A172 (cell line): ENCODE measurements at places on chromosomes 3 and 15. TPM values are rescaled to one million over a fixed set of nuclear protein-coding genes. Genes with fewer than 3 reads are reported as not detected.

DNA sequence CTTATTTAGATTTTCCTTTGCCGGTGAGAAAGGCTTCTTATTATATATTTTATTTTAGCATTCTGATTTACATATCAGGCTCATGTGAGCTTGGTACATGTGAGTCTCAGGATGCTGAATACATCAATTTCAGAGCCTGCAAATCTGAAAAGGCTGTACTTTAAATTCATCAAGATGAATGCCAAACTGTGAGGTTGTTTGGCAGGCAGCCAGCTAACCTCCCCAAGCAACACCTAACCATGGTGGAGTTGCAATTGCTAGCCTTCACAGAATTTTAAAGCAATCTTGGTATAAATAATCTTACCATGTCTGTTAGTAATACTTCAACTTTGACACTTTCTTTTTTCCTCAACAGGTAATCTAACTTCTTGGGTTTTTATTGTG lies 252.5 kb downstream of the CDIN1 start:
- peak; percentile 27 for DNase-seq

GRCh38 chr3:155741101-155741500 lies 3.8 kb downstream of the PLCH1 start:
- no peak for DNase-seq

The KLHL40 gene
- not detected in 2 replicates for total RNA-seq

DNA sequence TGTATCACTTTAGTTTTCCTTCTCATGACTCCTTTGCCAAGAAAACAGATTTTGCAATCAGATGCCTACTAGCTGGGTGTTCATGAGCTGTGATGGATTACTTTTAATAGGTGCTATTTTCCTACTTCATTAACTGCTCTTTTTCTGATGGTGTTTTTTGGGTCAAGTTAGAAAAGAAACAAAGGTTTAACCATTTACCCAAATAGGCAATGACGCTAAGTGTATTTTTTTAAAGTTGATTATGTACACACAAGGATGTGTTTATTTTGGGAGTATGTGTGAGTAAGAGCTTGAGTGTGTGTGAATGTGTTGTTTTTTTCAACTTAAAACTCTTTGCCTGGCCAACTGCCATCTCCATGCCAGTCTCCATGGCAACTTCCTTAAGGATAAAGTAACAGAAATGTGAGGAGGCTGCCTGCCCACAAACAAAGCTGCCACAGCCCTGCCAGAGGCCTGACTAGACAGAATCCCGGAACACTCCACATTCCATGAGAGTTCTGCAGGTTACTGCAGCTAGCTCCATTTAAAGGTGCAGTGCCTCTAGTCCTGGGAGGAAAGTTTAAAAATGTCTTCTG lies 215.6 kb upstream of the RBMS3 start:
- peak; percentile 95 for DNase-seq

GRCh38 chr3:18027161-18027939 lies 284.9 kb upstream of the TBC1D5 start:
- DNase-seq: no peak

DNA sequence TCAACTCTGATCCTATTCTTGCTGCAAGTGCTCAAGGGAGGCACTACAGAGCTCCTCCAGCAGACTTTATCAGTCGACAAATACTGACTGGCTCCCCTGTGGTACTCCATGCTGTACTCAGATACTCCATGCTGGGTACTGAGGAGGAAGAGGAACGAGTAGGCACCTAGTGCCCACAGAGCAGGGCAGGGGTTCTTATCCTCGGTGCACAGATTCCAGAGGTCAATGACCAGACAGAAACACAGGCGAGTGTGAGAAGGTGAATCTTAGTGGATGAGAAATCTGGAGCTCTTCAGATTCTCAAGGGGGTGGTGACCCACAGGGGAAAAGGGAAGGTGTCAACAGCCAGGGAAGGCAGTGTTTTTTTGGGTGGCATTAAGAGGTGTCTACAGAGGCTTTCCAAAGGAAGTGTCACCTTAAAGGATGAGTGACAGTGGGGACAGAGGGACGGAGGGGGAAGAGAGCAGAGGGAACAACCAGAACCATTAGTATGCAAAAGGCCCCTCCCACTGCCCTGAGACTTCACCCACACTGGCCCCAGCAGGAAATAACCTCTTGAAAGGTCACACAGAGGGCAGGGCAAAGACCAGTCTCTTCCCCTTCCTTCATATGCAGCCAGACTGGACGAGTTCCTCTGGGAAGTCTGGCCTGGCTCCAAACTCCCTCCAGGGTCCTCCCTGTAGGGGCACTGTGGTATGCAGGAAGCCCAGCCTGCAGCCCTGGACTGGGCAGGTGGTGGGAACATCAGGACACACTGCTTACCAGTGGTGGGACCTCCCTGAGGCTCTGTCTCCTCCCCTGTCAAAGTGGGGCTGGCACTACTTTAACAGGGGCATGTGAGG lies 27.5 kb downstream of the CCDC12 start:
- DNase-seq: peak; percentile 50

DNA sequence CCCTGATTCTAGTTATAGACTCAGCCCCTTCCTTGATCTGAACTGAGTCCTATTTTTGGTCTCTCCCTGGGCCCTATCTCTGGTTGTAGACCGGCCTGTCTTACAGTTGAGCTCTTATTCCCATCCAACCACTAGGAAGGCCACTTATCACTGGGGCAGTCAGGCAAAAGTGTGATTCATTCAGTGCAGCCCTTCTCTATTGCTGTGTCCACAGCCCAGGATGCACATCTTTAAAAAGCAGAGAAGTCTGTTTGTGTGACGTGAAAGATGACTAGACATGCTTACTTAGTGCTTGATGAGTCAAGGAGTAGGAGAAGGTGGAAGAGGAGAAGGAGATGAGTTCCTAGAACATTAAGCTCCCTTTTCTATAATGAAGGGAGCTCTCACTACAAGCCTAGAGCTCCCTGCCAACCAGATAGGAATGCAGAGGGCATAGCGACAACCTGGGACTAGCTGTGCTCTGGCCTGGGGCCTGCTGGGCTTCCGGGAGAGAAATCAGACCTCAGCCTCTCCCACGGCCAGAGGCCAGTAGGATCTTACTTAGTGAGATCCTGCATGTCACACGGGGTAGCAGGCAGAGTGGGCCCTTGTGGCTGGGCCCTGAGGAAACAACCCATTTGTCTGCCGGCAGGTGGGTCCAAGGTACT lies 25.7 kb downstream of the INSYN1 start:
- peak; percentile 66 for DNase-seq

- no peak for DNase-seq
These were observed 86.9 kb upstream of the UBE3A start for GRCh38 chr15:25525741-25526140.

DNA sequence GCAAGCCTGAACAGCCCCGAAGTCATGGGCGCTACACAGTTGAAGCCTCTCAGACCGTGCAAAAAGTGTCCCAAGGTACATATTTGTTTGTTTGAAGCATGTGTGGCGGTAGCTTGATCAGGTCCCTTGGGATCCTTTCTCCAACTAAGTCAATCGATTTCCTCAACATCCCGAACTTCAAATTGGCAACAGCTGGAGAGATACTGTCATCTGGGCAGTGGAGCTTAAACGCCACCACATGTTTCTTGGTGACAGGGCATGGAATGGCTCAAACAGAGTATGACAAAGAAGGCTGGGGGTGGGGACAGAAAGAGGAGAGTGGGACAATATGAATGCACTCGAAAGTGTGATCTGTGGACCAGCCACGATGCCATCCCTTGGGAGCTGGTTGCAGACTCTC lies 84.9 kb upstream of the PSMD6 start:
- no peak for DNase-seq

The TLR9 gene
- not detected in 2 replicates for total RNA-seq

- no peak for DNase-seq
These were observed 7.6 kb upstream of the GATA2 start for GRCh38 chr3:128500556-128500955.

GRCh38 chr3:50585919-50586762 lies 16.8 kb downstream of the HEMK1 start:
- DNase-seq: no peak

The SAMMSON gene
- 0.12 and 0.84 TPM in 2 replicates for total RNA-seq

GRCh38 chr3:126753191-126754160 lies 49.4 kb downstream of the CHCHD6 start:
- peak; percentile 67 for DNase-seq

The CHL1 gene
- total RNA-seq: not detected in 2 replicates

DNA sequence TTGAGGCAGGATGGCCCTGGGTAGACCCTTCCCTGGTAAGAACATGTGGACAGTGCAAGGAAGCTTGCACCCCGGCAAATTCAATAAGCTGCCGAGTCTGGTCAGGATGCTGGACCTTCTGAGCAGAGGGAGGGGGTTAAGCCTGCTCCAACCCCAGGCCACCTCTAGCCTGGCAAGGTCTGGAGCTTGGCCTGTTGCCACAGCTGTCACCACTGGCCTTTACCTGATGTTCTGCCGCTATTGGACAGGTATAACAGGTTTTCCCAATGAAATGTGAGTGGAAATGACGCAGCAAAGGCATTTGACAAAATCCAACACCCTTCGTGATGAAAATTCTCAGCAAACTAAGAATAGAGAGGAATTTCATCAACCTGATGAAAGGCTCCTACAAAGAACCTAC lies 699 bp upstream of the MESP1 start:
- DNase-seq: no peak

The CFAP100 gene
- not detected in 2 replicates for total RNA-seq

The FGF7 gene
- not detected in 2 replicates for total RNA-seq

- DNase-seq: no peak
These were observed 220.8 kb downstream of the RPLP1 start for GRCh38 chr15:69673291-69673881.

- DNase-seq: no peak
These were observed 132.9 kb downstream of the KCNMB2 start for GRCh38 chr3:178669022-178669601.

DNA sequence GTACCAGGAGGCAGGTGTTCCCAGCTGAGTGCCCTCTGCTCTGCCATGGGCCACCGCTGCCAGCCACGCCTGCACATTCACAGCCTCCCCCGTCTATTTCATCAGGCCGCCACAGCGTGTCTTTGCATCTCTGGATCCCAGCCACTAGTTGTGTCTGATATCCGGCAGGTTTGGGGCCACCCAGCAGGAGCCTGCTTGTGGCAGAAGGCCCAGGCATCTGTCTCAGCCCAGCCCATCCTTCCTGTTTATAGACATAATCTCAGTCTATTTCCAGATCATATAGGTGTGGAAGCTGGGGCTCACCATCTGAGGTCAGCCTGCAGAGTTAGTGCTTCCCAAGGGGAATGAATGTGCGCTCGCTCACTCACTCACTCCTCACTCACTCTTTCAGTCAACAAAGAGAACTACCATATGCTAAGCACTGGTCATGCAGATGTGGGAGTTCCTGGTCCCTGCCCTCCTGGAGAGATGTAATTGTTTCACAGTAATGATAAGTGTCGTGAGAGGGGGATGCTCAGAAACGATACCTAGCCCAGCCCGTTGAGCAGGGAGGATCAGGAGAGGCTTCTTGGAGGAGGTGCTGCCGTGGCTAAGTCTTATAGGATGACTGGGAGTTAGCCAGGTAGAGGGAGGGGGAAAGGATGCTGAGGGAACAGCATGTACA lies 60.6 kb downstream of the FGD5 start:
- peak; percentile 76 for DNase-seq

DNA sequence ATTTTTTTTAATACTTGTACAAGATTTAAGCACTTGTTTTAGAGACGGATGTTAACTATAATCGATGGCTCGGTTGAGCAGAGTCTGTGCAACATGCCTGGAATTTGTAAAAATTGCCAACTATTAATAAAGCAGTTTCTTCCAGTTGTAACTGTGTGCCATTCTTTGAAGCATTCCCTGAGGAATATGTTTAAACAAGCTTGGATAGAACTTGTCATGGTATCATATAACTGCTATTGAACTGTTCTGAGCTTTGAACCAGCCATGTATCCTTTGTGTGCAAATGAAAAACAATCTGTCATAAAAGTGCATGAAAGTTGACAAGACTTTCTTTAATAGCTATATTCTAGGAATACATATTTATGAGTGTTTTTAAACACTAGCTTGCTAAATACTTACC lies 45.8 kb upstream of the UBE2E2 start:
- DNase-seq: no peak

DNA sequence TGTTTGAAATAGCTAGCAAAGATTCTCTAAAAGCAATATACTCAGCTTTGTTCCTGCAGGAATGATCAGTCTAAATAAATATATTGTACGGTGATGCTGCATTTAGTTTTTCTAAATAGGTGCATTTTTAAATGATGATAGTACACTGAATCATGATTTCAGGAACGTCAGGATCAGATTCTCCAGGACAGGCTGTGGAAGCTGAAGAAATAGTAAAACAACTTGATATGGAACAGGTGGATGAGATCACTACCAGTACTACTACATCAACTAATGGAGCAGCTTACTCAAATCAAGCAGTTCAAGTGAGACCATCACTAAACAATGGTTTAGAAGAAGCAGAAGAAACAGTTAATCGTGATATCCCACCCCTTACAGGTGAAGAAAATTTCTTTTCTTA lies 46.3 kb upstream of the EIF3J start:
- DNase-seq: no peak

The SPATA12 gene
- total RNA-seq: 0.47 and 1.9 TPM in 2 replicates

DNA sequence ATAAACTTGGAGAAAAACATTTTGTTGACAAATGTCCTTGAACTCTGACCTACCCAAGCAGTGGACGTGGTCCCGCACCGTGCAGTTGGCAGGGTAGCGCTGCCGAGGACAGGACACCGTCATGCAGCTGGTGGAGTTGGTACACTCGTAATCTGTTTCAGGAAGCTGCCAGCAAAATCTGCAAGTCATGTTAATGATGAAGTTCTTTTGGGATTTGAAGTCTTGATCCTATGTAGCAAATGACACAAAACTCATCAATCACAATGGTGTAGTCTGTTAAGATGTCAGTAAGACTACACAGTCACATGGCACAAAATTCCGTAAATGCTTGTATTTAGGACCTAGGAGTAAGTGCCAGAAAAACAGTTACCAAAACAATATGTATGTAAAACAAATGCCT lies 5.5 kb downstream of the TM2D3 start:
- DNase-seq: no peak

The MME gene
- 77.8 and 134 TPM in 2 replicates for total RNA-seq

GRCh38 chr15:74497584-74497983 lies 36.6 kb upstream of the UBL7 start:
- DNase-seq: peak; percentile 66

DNA sequence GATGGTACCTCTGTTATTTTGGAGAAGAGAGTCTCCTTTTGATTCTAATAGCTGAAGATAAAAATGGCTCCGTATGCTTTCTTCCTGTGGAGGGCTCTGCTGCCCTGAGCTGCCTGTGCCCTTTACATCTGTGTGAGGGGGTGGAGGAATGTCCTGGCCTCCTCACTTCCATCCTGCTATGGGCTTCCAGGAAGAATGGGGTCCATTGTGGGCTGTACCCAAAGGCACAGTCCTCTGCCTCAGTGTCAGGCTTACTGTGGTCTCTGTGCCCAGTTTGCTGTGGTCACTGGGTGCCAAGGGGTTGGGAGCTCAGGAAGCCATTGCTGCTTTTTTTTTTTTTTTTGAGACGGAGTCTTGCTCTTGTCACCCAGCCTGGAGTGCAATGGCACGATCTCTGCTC lies 14.4 kb downstream of the DAG1 start:
- no peak for DNase-seq

The TMC3 gene
- not detected in 2 replicates for total RNA-seq

The NAALADL2 gene
- 1.3 and 1.5 TPM in 2 replicates for total RNA-seq

DNA sequence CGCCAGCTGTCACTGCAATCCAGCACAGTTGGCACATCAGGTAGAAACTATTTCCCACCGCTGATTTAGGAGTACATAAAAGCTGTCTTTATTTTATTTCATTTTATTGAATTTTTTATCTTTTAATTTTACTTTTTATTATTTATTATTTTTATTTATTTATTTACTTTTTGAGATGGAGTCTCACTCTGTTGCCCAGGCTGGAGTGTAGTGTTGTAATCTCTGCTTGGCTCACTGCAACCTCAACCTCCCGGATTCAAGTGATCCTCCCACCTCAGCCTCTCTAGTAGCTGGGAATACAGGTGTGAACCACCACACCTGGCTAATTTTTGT lies 31.0 kb downstream of the SRGAP3 start:
- no peak for DNase-seq

- no peak for DNase-seq
These were observed 237.0 kb upstream of the TPM1 start for GRCh38 chr15:62805502-62805901.
